ENCODE measurements at places on chromosomes 3 and 15.

GRCh38 chr3:62888180-62888579 is 13.0 kb upstream of the CADPS start:
- no peak for DNase-seq

DNA sequence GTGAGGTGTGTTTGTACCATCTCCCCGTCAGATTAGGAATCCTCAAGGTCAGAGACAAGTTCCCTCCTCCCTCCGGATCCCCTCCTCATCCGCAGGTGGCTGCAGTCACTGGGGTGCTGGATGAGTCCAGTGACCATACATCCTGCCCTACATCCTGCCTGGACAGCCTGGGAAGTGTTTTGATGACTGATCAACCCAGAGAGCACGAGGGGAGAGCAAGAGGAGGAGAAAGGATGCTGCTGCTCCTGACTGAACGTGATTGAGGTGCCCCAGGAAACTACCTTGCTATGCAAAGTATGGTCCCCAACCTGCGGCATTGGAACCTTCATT is 65.1 kb downstream of the SLC12A8 start:
- DNase-seq: no peak

DNA sequence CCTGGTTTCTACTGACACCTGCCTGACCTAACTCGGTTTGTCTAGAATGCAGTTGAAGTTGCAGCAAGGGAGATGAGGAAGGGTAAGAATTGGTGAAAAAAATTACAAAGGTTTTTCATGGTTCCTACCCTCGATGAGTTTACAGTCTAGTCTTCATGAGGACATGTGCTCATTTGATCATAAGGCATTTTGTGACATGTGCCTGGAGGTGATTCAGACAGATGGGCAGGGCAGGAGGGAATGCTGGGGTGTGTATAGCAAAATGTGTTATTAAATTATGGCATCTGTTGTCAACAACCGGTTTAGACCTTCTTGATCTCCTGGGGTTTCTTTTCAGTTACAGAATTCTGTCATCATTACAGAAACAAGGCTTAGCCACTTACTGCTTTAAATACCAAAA is 101.2 kb downstream of the CACNA1D start:
- no peak for DNase-seq

- DNase-seq: no peak
Measured at GRCh38 chr3:59436164-59436958, 386.5 kb upstream of the CFAP20DC start.

Data from fibroblast of skin of back (primary cell).